ENCODE measurements at places on chromosomes 1 and 21.

DNA sequence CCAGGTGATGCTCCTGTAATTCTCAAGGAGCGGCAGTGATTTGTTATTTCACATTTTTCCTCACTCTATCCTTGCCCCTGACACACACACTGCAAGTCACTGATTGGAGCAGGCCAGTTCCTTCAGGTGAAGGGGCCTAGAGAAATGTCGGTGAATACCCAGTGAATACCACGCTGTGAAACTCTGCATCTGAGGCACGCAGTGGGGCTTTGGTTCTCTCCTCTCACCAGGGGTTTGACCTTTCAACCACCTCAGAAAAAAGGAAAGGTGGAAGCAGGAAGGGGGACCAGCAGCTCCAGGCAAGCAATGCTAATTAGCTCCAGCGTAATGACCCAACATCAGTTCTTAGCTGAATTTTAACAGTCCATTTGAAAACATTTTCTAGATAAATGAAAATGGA, 532 bp upstream of the FAM177B start:
- no peak for DNase-seq

- DNase-seq = no peak
Observed at GRCh38 chr1:232287676-232288569, 342.0 kb downstream of the SIPA1L2 start.

GRCh38 chr21:45894450-45894825, 87.1 kb upstream of the COL6A1 start:
- DNase-seq = no peak

- DNase-seq = no peak
Observed at GRCh38 chr1:116439701-116440100, 66.7 kb downstream of the ATP1A1 start.

GRCh38 chr21:45064618-45065399, 9.6 kb upstream of the ADARB1 start:
- DNase-seq = no peak

- DNase-seq = no peak
Observed at GRCh38 chr21:35508139-35508888, 459.2 kb upstream of the RUNX1 start.

GRCh38 chr1:238177960-238178645, 287.4 kb upstream of the ZP4 start:
- no peak for DNase-seq
